NCI-H1048 (cell line): ENCODE measurements at places on chromosomes 6 and 20.

GRCh38 chr6:166251211-166251610 lies 57.0 kb downstream of the PRR18 start:
- DNase-seq, result no peak

GRCh38 chr6:33640361-33640760 lies 19.2 kb downstream of the ITPR3 start:
- DNase-seq, result no peak

DNA sequence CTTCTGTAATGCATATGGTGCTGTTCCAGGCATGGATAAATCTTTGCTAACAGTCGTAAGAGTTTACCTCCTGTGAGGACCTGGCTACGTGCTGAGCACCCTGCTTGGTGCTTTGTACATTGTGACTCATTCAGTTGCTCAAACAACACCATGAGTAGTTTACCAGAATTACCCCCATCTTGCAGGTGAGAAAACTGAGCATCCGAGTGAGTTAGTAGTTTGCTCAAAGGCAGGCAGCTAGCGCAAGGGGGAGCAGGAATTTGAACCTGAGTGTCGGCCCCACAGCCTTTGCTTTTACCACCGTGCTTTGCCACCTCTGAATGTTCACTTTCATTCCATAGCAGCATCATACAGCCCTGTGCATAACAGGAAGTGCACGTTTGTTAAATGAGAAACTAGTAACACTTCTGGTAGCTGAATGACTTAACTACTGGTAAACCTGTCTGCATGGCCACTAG lies 121.9 kb downstream of the MTHFD1L start:
- no peak for DNase-seq

DNA sequence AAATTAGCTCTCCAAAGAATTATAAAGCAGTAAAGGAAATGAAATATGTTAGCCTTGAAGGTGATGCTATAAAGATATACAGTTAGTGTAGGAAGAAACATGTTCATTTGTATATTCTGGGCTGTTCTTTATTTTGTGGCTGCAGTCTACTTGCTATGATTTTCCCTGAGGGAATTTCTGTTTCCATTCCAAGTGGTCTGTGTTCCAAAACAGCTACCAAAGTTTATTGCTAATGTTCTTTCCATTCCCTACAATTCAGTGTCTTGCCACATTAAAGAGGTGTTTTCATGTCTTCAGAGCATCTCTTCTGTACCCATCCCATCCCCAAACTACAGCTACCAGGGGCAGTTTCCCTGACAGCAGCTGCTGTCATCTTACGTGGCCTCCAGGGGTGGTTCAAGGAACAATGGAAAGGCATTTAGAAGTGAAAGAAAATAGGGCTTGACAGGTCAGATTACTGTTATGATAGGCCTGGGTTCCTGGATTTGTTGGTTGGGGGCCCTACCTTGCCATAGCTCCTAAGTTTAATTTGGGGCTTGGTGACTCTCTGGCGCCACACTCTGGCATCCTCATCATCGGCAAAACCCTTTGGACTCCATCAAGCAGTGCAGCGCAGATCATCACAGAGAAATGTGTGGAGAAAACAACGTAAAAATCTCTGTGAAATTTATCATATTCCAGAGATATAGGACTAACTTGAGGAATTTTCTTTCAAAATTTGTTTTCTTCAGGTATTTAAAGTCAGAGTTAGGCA lies 33.8 kb upstream of the AIG1 start:
- DNase-seq, result no peak

- DNase-seq, result no peak
Observed at GRCh38 chr20:59784365-59784764, 149.1 kb downstream of the SYCP2 start.

GRCh38 chr6:16723402-16723801 lies 37.9 kb downstream of the ATXN1 start:
- DNase-seq, result no peak

DNA sequence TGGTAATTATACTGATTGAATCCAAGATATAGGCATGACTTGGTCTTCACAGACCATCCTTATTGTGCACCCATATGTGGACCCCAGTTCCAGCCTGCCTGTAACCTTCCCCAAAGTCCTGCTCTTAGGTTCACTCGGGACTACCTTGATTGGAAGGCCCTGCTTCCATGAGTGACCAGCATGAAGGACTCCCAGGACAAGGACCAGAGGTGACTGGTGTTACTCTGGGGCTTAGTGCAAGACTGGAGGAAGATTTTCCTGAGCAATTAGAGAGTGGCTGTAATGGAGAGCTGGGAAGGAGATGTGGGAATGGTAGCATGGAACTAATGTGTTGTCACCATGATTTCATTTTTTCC lies 15.1 kb downstream of the BRD2 start:
- DNase-seq, result no peak

- DNase-seq, result no peak
Observed at GRCh38 chr20:6908673-6909072, 141.2 kb downstream of the BMP2 start.

- no peak for DNase-seq
Observed at GRCh38 chr6:122118945-122119506, 280.4 kb upstream of the HSF2 start.

GRCh38 chr20:23241416-23241815 lies 109.2 kb upstream of the NXT1 start:
- DNase-seq, result no peak

GRCh38 chr20:63295422-63295821 lies 2.4 kb downstream of the COL20A1 start:
- no peak for DNase-seq

DNA sequence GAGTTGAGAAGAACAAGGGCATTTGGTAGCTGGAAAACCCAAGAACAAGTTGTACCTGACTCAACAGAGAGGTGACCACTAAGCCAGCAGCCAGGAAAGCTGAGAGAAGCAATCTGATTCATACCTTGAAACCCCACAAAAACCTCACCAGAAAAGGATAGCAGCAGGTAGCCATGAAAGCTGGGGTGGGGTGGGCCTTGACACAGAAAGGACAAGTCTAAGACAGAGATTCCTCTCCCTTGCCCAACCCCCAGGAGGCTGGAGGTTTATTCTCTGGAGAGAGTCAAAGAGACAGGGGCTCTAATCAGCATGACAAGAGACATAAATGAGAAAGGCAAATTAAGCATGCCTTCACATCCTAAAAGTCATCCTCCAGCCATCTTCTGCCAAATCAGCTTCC lies 151.7 kb upstream of the DST start:
- DNase-seq, result no peak

- DNase-seq, result no peak
Observed at GRCh38 chr6:131014080-131014776, 48.8 kb downstream of the EPB41L2 start.

GRCh38 chr20:4009309-4009708 lies 6.0 kb downstream of the RNF24 start:
- DNase-seq, result no peak

- DNase-seq, result no peak
Observed at GRCh38 chr6:151740820-151741219, 66.7 kb upstream of the ESR1 start.

DNA sequence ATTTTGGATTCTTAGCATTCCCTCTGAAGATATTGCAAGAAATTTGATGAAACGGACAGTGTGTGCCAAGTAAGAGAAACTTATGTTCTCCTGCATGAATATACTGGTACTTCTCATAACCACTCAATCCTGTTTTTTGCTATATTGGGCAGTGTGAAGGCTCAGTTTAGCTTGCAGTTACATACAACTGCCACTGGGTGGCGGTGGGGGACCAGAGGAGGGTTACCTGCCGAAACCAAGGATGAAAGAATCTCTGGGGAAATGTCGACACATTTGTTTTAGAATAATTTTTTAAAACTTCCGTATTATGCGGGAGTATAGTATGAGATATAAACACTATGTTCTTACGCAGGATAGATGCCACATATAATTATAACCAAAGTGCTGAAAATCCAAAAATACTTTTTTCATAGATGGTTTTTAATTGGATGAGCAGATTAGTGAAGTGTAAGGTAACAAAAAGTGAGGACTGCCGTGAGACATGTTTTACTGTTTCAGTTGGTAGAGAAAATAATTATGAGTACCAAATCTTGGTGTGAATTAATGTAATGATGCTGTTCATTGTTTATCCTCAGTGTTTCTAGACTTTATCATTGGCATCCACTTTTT lies 9.7 kb downstream of the TRMT11 start:
- DNase-seq, result peak; percentile 29

- no peak for DNase-seq
Observed at GRCh38 chr20:53405139-53405538, 188.5 kb downstream of the ZNF217 start.

DNA sequence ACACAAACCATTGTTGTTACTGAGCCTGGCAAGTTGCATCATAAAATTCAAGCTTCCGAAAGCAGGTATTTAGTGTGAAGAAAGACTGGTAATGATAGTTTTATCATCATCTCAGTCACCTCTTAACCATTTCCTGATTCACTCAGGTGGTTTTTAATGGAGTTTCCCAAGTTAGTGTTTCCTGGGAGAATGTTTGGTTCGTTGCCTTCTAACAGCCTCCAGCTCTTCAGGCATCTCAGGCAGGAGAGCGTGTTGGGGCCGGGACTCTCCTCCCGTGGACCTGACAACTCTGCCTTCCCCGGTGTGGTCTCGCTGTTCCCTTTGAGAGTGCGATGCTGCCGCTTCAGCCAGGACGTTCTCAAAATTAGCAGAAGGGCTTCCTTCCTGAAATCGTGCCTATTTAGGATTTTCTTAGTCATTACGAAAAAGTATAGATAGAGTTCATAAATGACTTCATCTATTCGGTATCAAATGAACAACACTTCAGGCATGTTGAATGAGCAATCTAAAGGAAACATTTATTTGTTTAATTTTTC lies 105.0 kb upstream of the QKI start:
- no peak for DNase-seq

DNA sequence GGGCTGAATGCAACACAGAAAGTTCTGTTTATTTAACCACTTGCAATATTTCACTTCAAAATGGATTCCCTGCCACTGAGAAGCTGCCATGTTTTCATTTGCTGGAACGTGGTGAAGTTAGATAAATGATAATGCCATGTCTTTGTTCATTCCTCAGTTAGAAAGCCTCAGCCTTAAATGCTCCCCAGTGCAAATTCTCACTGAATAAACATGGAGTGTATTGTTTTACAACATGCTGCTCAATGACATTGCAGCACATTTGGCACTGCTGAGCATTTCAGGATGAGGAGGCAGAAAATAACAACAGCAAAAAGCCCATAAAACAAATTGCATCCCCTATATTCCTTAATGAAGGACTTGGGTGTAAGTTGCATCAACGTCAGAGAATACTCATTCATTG lies 913.8 kb upstream of the FLRT3 start:
- DNase-seq, result no peak

GRCh38 chr6:136361787-136362186 lies 72.1 kb upstream of the BCLAF1 start:
- no peak for DNase-seq

- no peak for DNase-seq
Observed at GRCh38 chr20:31551163-31552081, 37.2 kb downstream of the HM13 start.

DNA sequence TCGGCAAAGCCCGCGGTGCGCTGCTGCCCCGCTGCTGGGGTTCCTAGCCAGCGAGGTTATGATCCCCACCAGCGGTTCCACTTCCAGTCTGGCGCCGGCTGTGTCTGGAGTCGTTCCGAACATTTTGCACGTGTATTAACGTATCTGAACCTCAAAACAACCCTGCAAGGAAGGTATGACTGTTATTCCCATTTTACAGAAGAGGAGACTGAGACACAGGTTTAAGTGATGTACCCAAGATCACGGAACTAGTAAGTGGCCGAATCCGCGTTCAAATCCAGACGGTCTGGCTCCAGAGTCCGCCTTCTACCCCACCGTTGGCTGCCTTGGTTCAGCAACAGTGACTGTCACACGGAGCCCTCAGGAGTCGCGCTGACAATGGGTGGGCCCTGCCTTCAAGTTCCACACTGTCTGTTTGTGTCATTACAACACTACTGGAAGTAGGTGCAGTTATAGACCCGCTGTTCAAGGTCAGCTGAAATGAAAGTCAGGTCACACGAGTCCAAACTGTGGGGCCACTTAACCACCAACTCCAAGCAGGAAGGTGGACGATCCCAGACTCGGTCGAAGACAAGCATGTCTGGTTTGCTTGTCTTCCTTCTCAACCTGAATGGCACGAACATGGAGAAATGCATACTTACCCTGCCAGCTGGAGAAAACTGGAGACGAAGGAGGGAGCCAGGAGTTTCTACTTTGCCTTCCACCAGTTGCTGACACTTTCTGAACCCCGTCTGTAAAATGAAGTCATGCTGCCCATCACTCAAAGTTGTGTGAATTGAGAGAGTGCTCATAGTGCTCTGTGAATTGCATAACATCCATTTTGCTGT lies 803 bp upstream of the SRXN1 start:
- no peak for DNase-seq

GRCh38 chr6:12069891-12070529 lies 57.9 kb downstream of the HIVEP1 start:
- no peak for DNase-seq

DNA sequence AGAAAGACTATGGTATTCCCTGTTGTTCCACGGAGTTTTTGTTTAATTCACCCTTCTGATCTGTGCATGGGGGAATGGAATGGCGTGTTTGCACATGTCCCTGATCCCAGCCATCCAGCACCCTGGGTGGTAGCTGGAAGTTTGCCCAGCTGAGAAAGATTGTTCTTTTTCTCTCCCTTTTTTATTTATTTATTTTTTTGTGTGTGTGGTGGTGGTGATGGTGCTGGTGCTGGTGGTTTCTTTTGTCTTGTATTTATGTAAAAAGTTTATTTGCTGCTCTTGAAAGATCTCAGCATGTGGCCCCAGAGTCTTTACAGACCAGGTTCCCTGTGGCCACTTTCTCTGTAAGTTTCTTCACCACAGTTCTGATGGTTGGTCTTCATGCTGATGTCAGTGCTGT lies 372.6 kb downstream of the UTRN start:
- DNase-seq, result peak; percentile 80

DNA sequence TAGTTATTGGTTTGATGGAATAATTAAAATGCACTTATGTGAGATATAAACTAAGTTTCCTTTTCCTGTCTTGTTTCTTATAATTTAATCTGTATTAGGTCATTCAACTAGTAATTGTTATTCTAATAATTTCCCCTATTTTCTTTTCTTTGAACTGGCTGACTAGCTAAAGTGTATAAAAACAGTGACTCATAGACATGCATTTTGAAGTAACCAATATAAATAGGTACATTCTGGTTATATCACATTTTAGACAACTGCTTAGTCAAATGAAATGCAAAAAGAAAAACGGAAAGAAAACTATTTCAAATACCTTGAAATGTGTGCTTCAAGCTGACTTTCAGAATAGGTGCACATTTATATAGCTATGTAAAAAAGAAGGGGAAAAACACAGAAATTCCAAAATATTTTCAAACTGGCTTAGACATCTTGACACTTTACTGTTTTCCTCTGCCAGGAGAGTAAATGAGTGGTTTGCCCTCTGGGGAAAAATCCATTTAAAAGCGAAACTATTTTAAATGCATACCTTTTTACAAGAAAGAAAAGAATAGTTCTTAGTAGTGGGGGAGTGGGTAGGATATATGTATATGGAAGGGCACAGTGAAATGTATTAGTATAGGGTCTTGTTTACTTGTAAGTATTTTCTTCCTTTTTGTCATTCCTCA lies 28.3 kb downstream of the KCNQ5 start:
- DNase-seq, result no peak

- no peak for DNase-seq
Observed at GRCh38 chr6:155142168-155143028, 121.4 kb upstream of the CLDN20 start.

GRCh38 chr6:155162682-155163081 lies 101.1 kb upstream of the CLDN20 start:
- DNase-seq, result no peak
